ENCODE measurements at places on chromosomes 12 and 14.

DNA sequence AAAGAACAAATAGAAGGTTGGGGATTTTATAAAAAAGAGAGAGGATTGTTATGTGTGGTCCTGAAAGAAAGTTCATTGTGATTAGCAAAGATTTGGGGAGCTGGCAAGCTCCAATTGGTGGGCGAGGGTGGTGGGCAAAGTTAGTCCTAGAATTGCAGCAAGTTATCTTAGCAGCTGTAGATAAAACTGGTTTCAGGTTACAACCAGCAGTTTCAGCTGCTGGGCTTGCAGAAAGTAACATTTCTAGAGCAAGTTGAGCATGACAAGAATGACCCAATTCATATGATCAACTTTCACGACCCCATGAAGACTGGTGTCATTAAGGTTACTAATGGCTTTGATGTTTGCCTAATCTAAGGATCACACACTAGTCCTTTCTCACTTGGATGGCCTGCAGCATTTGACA, 177.9 kb upstream of the NUDT4 start:
- DNase-seq: no peak

DNA sequence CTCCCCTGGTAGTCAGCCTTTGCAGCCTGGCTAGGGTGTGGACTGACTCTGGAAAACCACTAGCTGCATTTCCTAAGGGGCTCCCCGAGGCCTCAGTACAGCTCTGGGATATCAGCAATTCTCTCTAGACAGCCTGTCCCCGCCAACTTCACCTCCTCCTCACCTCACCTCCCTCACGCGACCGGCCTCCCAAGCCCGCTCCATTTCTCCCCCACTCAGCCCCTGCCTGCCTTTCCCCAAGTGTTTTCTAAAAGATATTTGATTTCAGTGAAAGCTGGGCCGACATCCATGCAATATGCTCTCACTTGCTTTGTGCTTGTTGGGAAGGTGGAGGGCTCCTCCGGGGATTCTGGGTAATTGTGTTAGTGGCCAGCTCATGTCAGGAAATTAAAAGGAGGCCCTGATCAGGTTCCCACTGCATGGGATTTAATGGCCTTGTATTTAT, 91.8 kb downstream of the ESRRB start:
- DNase-seq: no peak

- DNase-seq: no peak
These were observed 17.8 kb downstream of the OTUB2 start for GRCh38 chr14:94043756-94044475.

DNA sequence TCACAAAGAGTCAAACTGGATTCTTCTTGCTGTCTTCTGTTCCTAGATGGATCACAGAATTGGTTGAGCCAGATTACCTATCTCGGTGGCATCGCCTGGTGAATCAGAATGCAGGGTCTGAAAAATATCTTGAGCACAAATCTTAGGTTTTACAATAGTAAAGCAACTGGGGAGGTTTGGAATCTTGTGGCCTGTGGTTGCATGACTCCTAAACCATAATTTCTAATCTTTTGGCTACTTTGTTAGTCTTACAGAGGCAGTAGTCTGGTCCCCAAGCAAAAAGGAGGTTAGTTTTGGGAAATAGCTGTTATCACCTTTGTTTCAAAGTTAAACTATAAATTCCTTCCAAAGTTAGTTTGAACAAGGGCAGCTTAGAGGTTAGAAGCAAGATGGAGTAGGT, 1488.5 kb upstream of the FLRT2 start:
- no peak for DNase-seq

DNA sequence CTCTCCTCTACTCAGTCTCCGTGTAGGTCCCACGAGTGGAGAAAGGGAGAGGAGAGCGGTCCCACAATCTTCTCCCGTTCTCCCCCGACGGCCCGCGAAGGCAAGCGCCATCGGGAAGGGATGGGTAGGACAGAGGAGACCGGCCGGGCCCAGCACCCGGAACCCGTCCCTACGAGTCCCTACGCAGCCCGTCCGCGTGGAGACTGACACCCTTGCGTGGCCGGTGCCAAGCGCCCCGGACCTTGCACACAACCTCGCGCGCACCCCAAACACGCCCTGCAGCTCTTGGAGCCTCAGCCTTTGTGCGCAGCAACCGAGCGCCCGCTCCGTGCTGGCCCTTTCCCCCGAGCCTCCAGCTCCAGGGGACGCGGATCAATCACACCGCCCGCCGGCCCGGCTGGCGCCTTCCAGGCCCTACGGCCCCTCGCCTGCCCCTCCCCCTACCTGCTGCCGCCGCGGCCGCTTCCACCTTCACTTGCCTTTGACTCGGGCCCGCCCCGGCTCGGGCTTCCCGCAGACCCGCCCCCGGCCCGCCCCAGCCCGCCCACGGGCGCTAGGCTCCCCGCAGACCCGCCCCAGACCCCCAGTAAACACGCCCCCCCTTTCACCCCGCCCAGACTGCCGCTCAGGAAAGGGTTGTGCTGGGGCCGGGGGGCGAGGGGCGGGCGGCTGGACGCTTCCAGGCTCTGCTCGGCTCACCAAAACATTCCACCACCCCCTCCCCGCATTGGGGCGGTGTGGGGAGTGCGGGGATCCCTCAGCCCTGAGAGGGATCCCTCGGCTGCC, at the start of gene NDRG2:
Gene NDRG2, minus strand, starts transcription at position 477 of the 786 bp plus-strand sequence. CDS start 1,746 bp downstream, outside the sequence.
- DNase-seq: peak; percentile 81

DNA sequence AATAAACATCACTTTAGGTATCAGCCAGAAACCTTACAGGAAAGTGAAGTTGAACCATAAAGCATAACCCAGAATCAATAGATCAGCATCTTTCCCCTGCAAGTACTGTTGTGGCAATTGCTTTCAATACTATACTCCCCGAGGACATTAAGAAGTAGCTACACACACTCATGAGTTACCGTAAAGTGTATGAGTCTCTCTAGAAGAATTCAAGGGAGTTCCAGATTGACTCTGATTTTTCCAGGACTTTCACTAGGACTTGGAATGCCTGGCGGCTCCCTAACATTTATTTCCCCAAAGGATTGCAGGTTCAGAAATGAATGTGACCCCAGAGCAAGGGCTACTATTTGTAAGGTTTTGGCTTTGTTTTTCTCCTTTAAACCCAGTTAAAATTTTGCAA, 465.4 kb upstream of the MDGA2 start:
- no peak for DNase-seq

Measured in HEK293T (cell line).